ENCODE measurements at places on chromosomes 11 and 22.
A peak's percentile ranks its signal among the peaks of the same experiment; 100 is the strongest.

- no peak for DNase-seq
Observed at GRCh38 chr11:129967996-129968395, 34.6 kb downstream of the PRDM10 start.

DNA sequence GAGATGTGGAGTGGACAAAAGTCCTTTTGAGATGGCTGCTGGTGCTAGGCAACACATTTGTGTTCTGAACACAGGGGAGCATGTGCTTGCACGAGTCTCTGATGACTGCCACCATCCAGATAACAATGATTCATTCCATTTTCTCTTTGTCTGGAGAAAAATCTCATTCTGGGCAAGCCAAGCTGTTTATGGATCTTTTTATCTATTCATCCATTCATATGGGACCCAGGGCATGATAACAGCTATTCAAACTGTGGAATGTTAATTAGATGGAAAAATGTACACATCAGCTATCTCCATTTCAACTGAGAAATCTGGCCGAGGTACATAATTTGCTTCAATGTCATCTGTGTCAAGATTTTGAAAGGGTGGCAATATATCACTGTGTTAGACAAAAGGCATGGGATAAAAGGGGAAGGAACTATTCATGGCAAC lies 117.5 kb upstream of the ZBED5 start:
- DNase-seq = no peak

DNA sequence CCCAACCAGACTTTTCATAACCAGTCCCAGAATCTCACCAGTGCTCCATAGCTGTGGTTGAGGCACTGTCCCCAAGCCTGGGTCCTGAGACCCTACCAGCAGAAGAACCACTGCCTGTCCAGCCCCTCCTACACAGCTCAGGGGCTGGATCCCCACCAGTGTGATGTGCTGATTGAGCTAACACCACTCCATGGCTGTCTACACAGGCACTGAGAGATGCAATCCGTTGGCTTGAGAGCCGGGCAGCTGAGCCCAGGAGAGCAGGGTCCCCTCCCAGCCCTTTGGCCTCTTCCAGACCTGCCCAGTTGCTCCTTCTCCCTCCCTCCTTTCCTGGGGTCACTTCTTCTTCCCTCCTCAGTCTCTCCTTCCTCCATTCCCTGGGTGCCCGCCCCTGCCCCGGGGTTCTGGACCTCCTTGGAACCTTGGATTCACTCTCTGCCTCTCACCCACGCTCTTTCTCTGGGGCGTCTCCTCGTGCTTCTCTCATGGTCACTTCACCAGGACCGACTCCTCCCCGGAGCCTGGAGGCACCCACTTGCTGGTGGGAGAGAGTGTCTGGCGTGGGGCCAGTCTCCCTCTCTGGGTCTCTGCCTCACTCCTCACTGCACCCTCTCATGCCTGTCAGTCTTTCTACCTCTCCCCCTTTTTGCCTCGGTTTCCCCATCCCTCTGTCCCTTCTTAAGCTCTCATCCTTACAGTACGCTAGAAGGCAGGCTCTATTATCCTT lies 706 bp upstream of the SCYL1 start:
- no peak for DNase-seq

GRCh38 chr11:114257621-114258558 lies 38.3 kb upstream of the NNMT start:
- DNase-seq = no peak

- no peak for DNase-seq
Observed at GRCh38 chr22:27740202-27740748, 61.3 kb downstream of the MN1 start.

- DNase-seq = no peak
Observed at GRCh38 chr11:15589070-15589626, 474.4 kb downstream of the INSC start.

GRCh38 chr22:29195118-29195963 lies 10.4 kb upstream of the EMID1 start:
- DNase-seq = no peak

DNA sequence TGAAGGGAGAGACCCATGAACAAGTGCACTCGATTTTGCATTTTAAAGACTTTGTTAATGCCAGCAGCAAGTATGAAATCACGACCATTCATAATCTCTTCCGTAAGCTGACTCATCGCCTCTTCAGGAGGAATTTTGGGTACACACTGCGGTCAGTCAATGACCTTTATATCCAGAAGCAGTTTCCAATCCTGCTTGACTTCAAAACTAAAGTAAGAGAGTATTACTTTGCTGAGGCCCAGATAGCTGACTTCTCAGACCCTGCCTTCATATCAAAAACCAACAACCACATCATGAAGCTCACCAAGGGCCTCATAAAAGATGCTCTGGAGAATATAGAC lies 5.9 kb downstream of the SERPIND1 start:
- no peak for DNase-seq

DNA sequence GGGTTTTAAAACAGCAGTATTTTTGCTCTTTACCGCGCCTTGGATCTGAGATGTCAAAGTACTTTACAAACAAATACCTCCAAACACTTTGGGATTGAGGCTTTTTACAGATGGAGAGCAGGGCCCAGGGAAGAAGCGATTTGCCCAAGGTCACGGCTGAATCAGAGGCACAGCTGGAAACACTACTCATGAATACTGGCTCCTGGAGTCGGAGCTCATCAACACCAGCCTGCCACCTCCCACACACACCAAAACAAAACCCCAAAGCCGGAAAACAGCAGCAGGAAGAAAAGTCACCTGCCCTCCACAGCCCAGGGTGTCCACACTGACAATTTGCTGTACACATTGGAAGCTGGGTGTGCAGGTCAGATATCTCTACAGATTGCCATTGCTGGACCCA lies 339.4 kb downstream of the CADM1 start:
- no peak for DNase-seq

- no peak for DNase-seq
Observed at GRCh38 chr22:26977741-26978376, 320.5 kb downstream of the MIAT start.

DNA sequence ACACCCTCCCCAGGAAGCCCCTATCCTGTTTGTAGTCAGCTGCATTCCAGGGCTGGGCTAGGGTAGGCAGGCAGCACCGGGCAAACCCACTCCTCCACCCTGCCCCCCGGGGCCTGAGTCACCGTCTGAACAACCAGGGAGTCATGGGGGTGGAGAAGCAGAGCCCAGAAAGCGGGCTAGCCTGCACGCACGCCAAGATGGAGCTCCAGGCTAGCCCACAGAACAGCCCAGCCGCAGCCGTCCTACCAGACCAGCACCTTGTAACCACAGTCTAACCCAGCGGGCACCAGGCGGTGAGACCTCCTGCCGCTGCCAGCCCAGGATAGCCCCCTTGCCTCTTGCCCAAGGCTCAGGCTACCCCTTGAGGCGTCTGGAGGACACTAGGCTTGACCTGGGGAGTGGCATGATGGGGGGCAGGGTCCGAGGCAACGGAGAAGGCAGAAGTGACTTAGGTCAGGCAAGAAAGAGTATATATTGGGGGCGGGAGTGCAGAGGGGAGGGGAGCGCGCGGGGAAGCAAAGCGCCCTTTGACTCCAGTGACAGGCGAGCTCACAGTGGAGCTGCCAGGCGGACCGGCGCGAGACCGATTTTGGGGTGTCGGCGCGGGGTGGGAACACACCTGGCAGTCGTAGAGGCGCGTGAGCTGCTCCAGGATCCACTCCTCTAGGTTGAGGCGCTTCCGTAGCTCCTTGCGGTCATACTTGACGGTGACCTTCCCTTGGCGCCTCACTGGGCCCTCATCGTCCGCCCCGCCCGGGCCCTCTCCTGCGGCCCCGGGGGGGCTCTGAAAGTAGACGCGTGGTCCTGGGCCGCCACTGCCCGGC lies 734 bp downstream of the PPP1R14B start:
- peak; percentile 42 for DNase-seq

- no peak for DNase-seq
Observed at GRCh38 chr11:11880179-11880578, 38.4 kb downstream of the USP47 start.

- no peak for DNase-seq
Observed at GRCh38 chr11:126265811-126266210, 2.9 kb downstream of the SRPRA start.

DNA sequence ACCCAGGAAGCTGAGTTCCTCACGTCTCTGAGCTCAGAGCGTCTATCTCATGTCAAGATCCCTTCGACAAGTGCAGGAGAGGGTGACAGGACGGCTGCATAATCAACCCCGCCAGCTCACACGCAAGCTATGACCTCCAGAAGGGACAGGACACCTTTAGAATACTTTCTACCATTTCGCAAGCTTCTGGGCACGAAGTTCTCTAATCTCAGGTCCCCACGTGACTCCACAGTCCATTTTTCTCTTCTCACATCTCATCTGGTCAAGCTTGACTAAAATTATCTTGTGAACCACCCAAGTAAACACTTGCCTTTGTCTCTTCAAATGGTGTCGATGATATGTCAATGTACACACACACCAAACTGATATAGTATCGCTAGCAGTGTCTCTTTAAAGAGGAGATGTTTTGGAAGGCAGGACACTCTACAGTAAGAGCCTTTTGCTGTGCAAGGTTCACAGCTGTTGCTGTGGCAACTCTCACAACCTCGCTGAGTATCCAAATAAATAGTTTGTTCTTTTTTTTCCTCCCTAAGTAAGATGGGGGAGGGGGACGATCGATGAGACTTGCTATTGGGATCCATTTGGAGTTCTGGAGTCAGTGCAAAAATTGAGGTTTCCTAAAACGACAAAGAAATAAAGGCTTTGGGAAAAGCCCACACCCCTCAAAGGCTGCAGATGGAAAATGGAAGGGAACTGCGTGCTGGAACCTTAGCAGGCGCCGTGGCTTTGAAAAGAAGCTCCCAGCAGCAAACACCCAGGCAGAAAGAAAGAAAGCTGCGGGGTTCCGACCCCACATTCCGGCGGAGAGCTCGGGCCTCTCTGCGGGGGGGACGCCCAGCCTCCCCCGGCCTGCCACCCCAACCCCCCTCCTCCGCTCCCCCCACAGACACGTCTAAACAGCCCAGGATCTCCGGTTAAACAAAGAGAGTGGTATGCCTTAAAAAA lies 215.4 kb upstream of the UBASH3B start:
- no peak for DNase-seq

GRCh38 chr11:7245341-7245740 lies 6.4 kb upstream of the SYT9 start:
- no peak for DNase-seq

GRCh38 chr22:18905540-18906409 lies at the start of gene DGCR6:
Gene DGCR6 (plus strand): TSS chr22:18906320. CDS start chr22:18906375, 55 bp downstream.
- DNase-seq = no peak

- no peak for DNase-seq
Observed at GRCh38 chr11:118592616-118593367, 14.6 kb upstream of the PHLDB1 start.

- no peak for DNase-seq
Observed at GRCh38 chr22:50435291-50436014, 39.4 kb downstream of the SBF1 start.

GRCh38 chr11:122248939-122249338 lies 132.9 kb upstream of the BLID start:
- no peak for DNase-seq

DNA sequence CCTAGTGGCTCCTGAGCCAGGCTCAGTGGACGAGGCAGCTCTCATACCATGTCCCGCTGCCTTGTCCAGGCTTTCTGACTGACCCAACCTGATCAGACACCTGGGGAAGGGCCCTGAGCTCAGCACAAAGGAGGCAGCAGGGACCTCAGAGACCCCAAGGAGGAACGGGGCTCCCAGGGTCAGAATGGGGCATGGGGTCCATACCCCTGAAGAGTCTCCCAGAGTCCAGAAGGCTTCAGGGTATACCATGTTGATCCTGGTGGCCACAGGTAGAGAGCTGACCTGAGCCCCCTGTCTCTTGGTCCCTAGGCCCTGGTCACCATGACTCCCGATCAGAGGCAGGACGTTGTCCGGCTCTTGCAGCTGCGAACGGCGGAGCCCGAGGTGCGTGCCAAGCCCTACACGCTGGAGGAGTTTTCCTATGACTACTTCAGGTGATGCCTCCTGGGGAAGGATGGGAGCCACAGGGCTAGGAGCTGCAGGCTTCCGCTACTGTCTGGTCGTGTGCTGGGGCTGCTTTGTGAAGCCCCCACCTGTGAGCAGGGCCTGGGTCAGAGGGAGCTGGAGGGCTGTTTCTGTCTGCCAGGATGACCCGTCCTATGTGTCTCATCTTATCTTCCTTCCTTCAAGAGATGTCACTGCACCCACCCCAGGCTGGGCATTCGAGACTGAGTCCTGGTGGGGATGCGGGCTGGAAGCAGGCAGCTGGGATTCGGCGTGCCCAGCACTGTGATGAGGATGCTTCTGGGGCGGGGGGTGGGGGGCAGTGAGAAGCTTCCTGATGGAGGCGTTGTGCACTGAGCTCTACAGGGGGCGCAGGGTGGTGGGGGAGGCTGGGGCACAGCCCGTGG lies 74.2 kb downstream of the MYO7A start:
- DNase-seq = no peak

GRCh38 chr11:74839446-74839845 lies 90.8 kb downstream of the RNF169 start:
- DNase-seq = no peak

DNA sequence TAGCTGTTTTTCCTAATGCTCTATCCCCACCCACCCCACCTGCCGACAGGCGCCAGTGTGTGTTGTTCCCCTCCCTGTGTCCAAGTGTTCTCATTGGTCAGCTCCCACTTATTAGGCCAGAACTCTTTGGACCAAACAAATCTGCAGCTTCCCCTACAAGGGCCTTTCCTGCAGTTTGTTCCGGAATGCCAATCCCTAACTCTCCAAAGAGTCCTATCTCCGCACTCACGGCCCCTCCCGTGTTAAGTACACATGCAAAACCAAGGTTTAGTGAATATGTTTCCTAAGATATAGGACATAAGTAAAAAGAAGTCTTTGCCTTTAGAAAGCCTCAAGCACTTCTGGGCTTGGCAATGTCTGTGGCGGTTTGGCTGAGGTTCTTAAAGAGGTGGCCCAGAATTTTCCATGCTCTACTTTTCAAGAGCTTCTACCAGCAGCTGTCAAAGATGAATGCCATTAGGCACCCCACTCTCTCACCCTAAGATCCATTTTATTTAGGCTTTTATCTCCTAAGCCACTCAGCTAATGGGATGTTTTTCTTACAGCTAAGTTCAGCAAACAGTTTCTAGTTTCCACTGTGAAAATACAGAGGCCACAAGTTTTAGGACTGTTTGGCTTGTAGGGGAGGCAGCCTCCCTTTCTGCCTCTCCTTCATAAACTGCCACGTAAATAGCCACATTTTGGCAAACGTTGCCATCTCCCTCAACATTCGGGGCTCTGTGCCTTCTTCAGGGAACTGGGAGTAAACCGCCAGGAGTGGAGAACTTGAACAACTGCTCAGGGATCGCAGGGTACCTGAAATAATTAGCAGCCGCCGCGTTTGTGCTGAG lies 1.6 kb downstream of the CD59 start:
- DNase-seq = no peak

GRCh38 chr11:110035357-110035756 lies 57.8 kb upstream of the ZC3H12C start:
- DNase-seq = no peak

- no peak for DNase-seq
Observed at GRCh38 chr11:134159652-134160051, 64.1 kb downstream of the NCAPD3 start.

Measured in stimulated activated effector memory CD8-positive, alpha-beta T cell treated with anti-CD3 and anti-CD28 coated beads, Interleukin-12 subunit alpha, Interleukin-12 subunit beta, amount 100 ng/mL, for 72 hours (primary cell).